Left renal pelvis (tissue), 4 donors: ENCODE measurements at places on chromosomes 2 and 18.

GRCh38 chr2:216850665-216851322, 9.1 kb downstream of the TNP1 start:
- DNase-seq, result no peak

DNA sequence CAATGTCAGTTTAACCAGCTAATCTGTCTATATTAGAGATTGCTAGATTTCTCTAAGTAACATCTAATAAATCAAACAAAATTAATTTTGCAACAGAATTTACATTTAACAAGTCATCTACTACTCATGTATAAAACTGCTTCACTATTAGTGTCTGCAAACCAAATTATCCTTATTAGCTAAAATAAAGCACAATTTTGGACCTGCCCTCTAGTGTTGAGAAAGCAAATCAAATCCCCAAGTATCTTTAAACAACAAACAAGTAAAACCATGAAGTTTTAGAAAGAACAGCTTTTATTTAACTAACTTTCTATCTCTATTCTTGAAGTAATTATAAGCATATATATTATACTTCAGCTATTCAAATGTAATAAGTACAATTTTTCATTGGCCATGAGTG, 113.1 kb upstream of the SP3 start:
- no peak for DNase-seq

DNA sequence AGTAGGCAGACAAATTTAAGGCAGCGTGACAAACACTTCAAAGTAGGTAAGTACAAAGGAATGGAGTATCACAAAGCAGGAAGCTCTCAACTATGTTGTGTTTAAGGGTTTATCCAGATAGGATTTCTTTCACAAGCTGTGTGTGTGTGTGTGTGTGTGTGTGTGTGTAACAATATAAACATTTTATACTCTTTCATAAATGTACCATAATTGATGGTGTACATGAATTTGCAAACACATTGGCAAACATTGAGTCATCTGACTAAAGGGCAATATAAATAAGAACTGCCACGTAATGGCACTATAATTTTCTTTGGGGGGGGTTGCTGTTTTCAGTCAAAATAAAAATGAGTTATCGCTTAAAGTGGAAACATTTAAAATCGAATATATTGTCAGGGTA, 1004.4 kb upstream of the DDX18 start:
- no peak for DNase-seq

GRCh38 chr2:195687320-195688086, 30.5 kb downstream of the SLC39A10 start:
- DNase-seq, result no peak

DNA sequence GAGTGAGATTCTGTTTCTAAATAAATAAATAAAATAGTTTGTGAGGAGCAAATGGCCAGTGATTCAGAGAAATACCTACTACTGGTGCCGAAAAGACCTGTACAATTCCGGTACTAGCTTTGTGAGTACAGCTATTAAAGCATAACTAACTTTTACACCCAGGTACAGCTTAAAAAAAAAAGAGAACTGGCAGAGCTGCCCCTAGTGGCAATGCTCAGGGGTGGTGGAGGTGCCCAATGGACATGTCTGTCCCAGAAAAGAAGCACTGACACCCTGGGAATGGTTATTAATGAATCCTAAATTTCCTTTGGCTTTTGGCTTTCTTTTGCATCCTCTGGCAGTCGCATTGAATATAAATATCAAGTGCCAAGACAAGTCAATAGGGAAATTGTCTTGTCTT, 87.0 kb downstream of the LIPG start:
- no peak for DNase-seq

DNA sequence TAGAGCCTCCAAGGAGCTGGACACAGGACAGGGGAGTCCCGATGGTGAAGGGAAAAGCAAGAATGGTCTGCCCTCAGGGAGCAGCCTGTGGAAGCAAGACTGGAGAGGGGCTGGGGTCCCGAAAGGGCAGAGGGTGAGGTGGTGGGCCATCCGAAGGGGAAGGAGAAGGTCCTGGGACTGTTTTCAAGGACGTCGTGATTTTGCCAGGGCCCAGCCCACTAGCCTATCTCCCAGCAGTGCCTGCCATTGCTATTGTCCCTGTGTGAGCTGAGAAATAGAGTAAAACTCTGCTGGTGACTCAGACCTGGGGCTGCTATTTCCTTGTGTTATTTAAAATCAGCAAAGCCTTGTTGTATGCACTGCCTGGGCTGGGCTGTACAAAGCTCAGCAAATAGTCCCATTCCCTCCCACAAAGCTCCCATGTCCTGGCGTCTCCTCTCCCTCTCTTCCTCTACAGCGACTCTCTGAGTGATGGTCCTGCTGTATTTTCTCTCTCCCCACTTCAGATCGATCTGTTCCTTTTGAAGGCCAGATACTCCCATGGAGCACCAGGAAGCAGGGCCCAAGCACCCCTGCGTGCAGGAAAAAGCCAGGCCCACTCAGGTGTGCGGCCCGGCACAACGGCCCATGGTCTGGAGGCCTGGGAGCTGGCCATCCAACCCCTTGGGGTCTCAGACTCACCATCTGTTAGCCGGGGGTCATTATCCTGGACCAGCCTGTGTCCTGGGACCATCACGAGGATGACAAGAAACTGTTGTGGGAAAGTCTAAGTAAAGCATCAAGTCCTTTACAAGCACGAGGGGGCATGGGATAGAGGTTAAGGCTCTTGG, 65.0 kb upstream of the OTOF start:
- no peak for DNase-seq

DNA sequence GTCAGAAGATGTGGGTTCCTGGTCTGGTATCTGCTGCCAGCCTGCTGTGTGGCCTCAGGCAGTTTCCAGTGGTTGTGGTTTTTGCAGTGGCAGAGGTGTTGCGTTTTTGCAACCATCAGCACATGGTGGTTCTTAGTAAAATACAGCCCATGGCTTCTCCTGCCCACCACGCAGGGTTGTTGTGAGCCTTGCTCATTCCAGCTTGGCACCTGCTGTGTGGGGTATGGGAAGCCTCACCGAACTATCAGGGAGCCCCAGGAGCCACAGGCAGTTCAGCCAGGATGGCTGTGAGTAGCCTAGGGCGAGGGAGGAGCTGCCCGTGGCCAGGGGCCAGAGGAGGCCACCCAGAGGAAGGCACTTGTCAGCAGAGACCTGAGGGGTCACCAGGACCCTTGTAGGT, 9.8 kb downstream of the ARID5A start:
- no peak for DNase-seq

- DNase-seq, result no peak
Observed at GRCh38 chr2:48400553-48401164, 129.3 kb upstream of the STON1 start.

DNA sequence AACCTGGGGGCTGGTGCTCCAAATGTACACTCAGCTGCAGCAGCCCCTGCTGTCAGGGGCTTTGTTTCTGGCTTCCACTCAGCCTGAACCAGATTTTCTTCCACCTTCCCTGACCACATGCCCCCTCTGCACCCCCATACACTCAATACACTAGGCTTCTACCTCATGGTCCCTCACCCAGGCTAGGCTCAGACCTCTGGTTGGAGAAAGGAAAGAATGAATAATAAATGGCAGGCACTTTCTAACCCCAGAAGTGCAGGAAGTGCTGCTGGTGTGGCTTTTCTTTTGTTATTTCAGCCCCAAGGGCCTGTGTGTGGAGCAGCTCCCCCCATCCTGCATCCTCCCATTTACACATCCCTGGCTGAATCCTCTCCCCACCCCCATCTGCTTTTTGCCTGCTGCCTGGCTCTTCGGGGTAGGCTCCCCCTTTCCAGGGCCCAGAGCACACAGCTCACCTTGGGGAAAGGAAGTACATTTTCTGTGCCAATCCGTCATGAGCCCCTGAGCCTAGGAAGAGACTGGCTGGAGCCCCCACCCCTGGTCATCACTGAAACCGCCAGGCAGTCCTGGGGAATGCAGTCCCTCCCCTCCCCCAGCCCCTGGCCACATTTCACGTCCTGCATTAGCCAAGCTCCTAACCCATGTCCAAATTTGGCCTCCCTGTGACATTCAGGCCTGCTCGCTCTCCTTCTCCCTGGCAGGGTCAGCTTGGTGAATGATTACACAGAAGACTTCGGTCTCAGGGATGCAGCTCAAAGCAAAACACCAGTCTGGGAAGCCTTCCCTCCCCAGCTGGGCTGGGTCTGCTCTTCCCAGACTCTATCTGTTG, 2.6 kb downstream of the DYSF start:
- no peak for DNase-seq

- no peak for DNase-seq
Observed at GRCh38 chr2:67564076-67564475, 166.9 kb downstream of the ETAA1 start.

DNA sequence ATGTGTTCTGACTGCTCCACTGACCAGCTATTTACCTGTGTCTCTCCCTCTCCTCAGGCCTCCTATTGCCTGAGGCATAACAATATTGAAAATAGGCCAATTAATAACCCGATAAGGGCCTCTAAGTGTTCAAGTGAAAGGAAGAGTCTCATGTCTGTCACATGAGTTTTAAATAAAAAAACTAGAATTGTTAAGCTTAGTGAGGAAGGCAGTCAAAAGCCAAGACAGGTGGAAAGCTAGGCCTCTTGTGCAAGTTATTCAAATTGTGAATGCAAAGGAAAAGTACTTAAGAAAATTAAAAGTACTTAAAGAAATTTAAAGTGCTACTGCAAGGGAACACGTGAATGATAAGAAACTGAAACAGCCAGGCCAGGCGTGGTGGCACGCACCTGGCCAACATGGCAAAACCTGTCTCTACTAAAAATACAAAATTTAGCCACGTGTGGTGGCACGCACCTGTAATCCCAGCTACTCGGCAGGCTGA, 44.9 kb upstream of the TAF4B start:
- no peak for DNase-seq

DNA sequence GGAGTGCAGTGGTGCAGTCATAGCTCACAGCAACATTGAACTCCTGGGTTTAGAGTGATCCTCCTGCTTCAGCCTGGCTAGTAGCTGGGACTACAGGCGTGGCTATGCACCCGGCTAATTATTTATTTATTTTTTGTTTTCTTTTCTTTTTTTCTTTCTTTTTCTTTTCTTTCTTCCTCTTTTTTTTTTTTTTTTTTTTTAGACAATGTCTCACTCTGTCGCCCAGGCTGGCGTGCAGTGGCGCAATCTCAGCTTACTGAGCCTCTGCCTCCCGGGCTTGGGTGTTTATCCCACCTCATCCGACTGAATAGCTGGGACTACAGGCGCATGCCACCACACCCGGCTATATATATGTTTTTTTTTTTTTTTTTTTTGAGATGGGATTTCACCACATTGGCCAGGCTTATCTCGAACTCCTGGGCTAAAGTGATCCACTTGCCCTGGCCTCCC, 1.4 kb upstream of the ANXA4 start:
- no peak for DNase-seq

- no peak for DNase-seq
Observed at GRCh38 chr2:117087535-117088291, 726.8 kb upstream of the DDX18 start.

DNA sequence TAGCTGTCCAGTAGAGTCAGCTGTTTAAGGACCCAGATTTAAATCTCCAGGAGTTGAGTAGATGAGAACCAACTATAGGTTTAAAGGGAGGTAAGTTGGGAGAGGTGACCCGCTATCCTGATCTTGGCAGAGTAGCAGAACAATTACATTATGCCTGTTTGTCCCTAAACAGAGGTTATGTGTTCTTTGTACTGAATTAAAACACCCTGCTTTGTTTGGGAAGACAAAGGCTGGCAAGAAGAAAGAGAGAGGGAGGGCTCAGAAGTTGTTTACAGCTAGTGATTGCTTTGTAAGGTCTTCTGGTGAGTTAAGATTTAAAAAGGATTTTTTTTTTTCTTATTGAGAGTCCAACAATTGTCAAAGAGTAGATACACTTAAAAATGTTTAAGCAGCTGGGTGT, 37.3 kb downstream of the USP14 start:
- DNase-seq, result no peak

DNA sequence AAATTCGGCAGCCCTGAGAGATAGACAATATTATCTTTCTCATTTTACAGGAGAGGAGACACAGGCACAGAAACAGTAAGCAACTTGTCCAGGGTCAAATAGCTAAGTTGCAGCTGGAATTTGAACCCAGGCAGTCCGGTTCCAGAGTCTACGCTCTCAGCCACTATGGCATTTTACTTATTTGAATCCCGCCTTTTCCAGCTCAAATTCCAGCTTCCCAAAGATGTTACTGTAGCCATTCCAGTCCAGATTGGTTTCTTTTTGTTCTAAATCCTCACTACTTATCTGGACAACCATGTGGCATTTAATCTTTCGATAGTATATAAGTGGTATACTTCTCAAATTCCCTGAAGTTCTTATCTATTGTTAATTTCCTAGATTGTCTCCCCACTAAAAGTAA, 125.7 kb downstream of the NBAS start:
- DNase-seq, result no peak

DNA sequence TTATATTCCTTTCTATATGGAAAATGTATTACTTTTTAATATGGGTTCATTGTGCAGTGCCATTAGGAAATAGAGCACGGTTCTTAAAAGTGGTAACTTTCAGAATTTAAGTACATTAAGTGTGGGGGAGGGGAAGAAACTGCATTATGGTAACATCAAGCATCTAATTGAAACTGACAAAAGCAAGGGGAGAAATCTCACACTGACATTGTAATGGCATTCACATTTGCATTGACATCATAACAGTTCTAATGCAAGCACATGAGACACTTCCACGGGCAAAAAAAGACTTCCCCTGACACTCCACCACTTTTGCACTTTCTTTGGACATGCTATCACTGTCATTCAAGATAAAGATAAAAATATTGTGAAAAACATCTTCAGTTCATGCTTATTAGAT, 431.3 kb upstream of the SMIM21 start:
- DNase-seq, result no peak

GRCh38 chr2:163155279-163155883, 316.8 kb upstream of the KCNH7 start:
- no peak for DNase-seq

GRCh38 chr2:21710031-21710430, 586.3 kb downstream of the TDRD15 start:
- DNase-seq, result no peak

GRCh38 chr18:80046011-80046410, 11.8 kb downstream of the RBFA start:
- no peak for DNase-seq

GRCh38 chr18:48942086-48942485, 8.7 kb downstream of the SMAD7 start:
- no peak for DNase-seq

GRCh38 chr18:71878226-71878625, 665.9 kb downstream of the CBLN2 start:
- DNase-seq, result no peak
